Endothelial cell of umbilical vein (primary cell): ENCODE measurements at places on chromosomes 11 and 22. TPM values are rescaled to one million over a fixed set of nuclear protein-coding genes. Genes with fewer than 3 reads are reported as not detected.

The XRCC6 gene
- total RNA-seq = 309 and 313 TPM in 2 replicates

The KMT5B gene
- total RNA-seq = 35.6 and 36.3 TPM in 2 replicates

- DNase-seq = peak; percentile 56
Measured at GRCh38 chr22:35154937-35155387, 89.0 kb downstream of the ISX start.

GRCh38 chr11:35223371-35223796 is 84.4 kb downstream of the CD44 start:
- DNase-seq = no peak

DNA sequence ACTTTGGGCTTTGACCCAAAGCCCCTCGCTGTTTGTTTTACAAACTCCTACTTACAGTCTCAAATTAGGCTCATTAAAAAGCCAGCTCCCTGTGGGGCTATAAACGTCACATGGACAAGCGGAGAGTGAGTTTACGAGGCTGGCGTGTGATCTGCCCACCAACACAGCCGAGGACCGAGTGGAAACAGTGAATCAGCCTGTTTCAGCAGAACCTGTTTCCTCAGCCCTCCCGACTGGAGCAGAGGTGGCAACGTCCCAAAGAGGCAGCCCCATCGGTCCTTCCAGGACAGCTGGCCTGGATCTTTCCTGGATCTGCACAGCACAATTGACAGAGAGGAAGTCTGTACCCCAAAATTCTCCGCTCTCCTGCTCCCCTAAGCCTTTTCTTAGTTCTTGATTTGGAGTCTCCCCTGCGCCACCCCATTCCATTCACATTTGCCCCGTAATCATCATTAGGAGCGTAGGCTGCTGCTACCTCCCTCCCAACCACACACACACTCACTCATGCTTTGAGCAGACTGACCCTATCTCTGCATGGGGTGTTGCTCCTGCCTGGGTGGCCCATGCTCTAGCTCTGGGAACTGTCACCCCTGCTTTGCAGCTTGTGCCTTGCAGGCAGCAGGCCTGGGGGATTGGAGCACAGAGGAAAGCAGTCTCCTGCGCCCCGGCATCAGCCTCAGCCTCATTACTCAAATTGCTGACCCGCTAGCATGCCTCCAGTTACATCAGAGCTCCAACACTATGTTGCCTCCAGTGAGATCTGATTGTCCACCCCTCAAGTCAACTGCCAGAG is 117.8 kb downstream of the NAT10 start:
- DNase-seq = no peak

The DDTL gene
- total RNA-seq = 2.7 TPM in 1 of 2 replicates, not detected in the other

- DNase-seq = no peak
Measured at GRCh38 chr11:72970557-72971118, 156.4 kb downstream of the ATG16L2 start.

The ESAM gene
- total RNA-seq = 273 and 303 TPM in 2 replicates

The UPK2 gene
- total RNA-seq = not detected in 2 replicates

DNA sequence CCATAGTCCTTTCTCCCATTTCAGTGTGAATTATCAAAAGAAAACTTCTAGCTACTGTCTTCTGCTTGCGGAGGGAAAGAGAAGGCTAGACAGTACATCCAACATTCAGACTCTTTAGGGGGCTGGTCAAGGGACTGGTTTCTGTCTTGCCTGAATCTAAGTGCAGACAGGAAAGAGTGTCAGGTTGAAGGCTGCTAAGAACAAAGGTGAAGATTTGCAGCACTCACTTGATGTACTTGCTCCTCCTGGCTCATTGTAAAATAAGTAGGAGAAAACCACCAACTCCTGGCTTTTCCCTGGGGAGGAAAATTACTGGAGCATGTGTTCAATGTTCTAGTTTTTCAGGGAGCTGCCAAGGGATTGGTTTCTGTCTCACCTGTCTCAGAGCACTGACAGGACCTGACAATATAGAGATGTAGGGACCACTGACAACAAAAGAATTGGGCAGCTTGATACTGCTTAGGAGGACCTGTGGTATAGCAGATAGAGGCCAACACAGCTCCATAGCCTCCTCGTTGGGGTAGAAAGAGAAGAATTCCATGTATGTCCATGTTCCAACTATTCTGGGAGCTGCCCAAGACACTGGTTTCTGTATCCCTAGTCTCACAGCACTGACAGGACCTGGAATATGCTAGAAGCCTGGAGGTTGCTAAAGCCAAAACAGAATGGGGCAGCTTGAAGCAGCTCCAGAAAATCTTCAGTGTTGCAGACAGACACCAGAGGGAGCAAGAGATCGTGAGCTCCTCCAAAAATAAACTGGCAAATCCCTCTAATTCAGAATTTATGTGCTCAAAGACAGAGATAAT is 39.7 kb upstream of the MMP12 start:
- DNase-seq = peak; percentile 53

GRCh38 chr11:2421996-2422395 is 21.4 kb downstream of the TSSC4 start:
- no peak for DNase-seq

The SERHL2 gene
- 0.76 and 0.80 TPM in 2 replicates for total RNA-seq

GRCh38 chr22:47781024-47781423 is 1018.6 kb downstream of the TBC1D22A start:
- DNase-seq = no peak

DNA sequence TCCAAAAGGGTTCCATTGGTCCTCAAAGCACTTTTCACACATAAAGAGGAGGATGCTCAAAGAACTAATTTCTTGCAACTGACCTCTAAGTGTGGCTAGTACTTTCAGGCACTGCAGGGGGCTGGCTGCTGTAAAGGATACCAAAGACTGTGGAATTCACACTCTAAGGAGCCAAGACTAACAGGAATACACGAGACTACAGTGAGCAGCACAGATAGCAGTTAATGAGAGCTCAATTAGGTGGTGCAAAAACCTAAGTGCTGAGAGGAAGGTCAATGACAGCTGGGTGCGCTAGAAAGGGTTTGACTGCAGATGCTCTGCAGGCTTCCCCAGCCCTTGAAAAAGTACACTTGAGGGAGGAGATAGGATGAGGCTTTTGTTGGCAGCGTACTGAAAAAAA is 124.3 kb upstream of the NTM start:
- no peak for DNase-seq

The CDC42BPG gene
- total RNA-seq = 0.42 and 0.62 TPM in 2 replicates

DNA sequence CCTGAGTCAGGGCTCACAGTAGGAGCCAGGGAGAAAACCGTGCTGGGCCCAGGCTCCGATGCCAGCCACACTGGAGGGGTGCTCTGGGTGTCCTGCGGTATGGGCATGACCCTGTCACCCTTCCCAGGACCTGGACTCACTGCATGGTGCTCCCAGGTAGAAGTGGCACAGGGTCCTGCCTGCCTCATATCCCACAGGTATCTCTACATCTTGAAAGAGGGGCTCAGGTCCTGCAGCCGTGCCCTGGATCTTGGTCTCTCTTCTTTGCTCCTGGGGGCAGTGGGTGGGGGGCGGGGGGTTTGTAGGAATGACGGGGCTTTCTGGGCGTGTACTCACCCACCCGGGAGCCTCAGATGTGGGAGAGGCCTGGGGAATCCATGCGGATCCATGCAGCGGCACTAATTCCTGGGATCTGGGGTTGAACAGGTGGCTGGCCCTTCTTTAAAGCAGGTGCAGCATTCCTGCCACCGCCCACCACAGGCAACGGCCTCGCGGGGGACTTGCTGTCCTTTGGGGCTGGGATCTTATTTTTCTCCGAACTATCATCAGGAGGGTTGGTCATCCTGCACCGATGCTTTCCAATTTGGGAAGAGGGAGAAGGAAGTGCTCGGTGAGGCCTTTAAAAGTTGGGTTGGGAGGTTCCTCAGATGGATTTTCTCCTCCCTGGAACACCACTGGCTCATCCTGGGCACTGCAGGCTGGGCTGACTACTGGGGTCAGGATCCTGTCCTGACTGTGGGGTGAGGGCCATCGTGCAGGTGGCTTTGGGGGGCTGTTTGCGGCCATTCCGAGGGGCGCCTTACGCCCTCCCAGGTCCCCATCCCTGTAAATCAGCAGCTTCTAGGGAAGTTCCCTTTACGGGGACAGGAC is 886.4 kb downstream of the BRD1 start:
- no peak for DNase-seq

The MLC1 gene
- total RNA-seq = not detected in 2 replicates

DNA sequence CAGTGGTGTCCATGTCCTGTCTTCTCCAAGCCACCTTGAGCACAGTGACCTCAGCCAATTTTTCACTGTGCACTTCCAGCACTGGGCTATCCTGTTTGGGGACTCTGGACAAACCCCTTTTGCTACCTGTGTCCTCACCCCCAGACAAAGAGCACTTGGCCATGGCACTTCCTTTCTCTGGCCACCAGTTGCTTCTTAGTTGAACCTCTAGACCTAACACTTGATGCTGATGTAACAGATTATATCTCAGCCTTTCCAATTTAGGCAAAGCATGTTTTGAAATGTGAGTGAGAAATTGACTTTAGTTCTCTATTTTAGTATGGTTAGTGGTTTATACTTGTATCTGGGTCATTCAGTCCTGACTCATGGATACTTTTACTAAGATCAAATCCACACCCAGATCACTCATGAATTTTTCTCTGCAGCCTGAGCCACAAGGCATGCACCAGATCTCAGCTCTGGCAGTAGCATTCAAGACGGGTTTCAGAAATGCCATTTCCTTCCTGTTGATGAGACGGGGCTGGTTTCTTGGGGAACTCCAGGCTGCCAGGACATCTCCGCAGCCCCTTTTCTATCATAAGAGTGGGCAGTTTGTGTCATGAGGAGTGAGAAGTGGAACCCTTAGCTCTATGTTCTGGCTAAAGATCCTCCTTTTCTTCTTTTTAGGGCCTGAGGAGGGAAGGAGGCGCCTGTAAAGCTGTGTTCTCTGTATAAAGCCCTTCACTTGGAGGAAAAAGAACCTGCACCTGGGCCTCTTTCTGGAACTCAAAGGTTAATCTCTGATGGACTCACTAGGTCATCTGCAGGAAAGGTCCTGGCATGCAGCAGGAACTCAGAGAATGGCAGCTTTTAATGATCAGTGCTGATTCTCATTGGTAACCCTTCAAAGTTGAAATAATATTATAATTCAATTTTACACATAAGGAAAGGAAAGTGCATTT is 185.6 kb upstream of the TENM4 start:
- no peak for DNase-seq

DNA sequence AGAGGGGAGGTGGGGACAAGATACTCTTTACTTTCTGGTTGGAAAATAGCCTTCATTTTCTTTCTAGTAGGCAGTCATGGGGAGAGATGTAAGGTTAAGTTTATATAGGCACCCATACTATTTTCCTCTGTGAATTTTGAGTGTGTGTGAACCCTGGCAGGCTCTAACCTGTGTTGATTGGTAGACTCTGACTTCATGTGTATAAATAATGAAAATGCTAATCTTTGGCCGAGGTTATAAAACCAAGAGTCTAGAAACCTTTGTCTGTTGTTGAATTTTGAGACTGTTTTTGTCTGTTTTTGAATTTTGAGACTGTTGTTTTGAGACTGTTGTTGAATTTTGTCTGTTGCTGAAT is 14.0 kb downstream of the TRIM44 start:
- DNase-seq = no peak

GRCh38 chr11:130865774-130866114 is 50.5 kb downstream of the SNX19 start:
- DNase-seq = no peak

- no peak for DNase-seq
Measured at GRCh38 chr11:2527621-2528291, 82.9 kb downstream of the KCNQ1 start.

- no peak for DNase-seq
Measured at GRCh38 chr11:132472411-132473172, 1059.7 kb downstream of the OPCML start.

GRCh38 chr11:8006349-8006977 is 19.3 kb downstream of the EIF3F start:
- peak; percentile 61 for DNase-seq

DNA sequence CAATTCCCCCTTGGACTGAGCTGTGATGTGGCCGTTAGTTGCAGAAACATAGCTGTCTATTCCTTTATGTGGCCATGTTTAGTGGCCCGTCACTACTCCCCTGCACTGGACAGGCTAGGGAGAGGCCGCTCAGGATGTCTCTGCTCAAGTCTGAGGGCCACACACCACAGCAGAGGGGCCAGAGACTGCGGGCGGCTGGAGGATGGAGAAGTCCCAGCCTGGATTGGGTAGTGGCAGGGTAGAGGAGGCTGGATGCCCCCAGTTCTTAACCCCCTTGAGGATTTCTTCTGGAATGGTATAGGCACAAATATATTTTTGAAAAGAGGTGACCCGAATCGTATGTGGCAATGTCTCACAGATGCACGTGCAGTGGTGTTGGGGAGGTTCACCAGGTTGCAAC is 116.4 kb upstream of the B3GAT1 start:
- DNase-seq = no peak

The OR10D3 gene
- not detected in 2 replicates for total RNA-seq

GRCh38 chr22:39026509-39027150 is 5.7 kb downstream of the APOBEC3D start:
- DNase-seq = no peak

- no peak for DNase-seq
Measured at GRCh38 chr11:32420937-32421901, 14.1 kb downstream of the WT1 start.

GRCh38 chr22:38313384-38313955 is 3.8 kb downstream of the CSNK1E start:
- peak; percentile 53 for DNase-seq

The FAT3 gene
- total RNA-seq = 0.05 and 1.4 TPM in 2 replicates

DNA sequence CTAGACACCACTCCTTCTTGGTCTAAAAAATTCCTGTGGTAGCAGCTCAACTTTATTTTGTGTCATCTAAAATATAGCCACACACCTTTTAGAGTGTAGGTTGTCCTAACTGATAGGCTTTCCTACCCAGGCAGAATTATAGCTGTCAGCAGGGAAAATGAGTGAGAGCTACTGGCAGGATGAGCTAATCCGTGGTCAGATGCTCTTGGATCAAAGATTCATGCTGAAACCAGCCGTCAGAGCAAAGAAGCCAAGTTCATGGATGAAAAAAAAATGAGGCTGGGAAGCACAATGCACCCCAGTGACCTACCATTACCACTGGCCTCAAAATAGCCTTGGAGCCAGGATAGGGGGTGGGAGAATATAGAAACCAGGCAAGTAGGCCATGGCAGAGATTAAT is 113.1 kb upstream of the BLID start:
- DNase-seq = no peak

The THY1 gene
- total RNA-seq = 0.75 TPM in 1 of 2 replicates, not detected in the other

DNA sequence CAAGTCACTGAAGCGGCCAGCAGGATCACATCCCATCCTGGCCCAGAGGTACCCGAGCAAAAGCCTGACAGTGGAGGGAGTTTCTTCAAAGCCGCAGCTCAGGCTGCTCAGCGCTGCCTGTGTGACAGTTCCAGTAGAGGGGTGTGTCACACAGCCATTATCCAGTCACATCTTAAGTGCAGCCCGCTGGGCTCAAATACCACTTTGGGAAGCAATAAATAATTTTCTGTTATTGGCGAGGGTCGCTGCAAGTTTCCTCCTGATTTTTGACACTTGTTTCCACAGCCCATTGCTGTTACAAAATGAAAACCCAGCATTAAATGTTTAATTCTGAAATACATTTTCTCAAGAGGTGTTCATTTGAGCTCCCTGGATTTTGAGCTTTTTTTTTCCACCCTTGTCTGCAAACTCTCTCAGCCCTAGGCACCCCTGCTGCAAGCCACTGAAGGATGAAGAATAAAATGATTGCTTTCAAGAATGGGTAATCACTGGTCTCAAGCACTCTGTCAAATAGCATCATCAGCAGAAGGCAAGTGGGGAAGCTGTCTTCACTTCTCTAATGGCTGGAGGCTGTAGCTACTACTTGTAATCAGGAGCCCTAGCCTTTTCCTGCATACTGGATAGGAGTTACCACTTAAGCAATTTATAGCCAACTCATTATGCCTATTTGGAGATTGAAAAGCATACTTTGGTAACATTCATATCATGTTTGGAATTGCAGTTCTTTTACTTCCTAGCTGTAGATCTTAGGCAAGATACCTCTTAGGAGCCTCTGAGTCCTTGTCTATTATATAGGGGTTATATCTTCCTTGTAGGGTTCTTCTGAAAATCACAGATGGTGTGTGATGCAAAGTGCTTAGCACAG is 373.7 kb downstream of the METTL15 start:
- DNase-seq = no peak
